ENCODE measurements at places on chromosomes 4 and X.

DNA sequence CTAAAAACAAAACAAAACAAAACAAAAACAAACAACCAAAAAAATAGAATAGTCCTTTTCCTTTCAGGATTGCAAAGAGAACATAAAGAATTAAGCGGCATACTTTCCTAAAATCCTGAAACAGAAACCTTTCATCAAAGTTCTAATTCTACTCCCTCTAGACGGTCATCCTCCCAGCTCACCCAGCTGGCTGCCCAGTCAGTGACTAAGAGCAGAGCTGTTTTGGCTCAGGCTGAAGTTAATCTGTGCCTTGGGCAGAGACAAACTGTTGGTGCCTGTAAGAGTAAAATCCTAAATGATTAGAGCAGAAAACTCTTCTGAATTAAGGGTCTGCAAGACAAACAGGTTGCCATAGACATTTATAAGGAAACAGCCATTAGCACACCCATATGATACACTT lies 17.6 kb upstream of the WAS start:
- DNase-seq, result no peak

DNA sequence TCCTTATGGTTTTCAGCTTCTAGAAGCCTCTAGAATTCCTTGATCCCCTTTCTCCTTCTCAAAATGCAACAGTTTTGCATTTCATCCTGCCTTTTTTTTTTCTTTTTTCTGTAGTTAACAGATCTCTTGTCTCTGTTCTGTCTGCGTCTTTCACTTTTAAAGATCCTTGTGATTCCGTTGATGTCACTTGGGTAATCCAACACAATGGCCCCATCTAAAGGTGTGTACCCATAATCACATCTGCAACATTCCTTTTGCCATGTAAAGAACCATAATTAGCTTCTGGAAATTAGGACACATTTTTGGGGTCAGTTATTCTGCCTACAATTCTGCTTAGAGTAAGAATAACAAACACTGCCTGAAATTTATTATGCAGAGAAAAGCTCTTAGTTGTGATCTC lies 1180.9 kb upstream of the ADGRL3 start:
- DNase-seq, result no peak

DNA sequence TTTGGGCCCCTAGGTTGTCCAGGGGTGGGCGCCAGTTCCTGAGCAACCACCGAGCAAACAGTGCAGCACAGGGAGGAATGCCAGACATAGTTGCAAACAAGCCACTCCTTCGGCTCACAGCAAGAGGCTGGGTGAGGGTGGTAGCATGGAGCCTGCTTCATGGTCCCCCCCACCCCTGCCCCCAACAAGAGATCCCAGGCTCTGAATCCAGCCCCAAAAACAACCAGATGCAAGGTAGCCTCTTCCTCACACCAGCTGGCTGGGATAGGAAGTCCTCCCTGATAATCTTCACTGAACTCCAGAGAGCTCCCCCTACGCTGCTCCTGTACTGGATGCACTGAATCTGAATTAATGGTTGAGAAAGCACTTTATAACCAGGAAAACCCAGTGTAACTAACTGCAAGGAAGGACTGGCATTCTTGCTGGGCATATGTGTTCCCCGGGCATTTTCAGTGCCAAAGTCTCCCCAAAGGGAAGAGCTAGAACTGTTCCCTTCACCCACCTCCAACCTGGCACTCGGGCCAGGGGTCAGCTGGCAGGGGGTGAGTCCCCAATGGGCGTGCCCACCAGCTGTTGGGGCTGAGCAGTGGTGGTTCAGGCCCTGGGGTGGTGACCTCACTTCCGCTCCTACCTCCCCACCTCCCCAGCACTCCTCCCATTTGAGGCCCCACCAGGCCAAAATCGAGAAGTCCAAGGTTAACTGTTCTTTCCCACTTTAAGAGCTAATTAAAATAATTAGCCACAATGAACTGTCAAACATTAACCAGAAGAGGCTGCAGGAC lies 1.5 kb downstream of the ELF4 start:
- no peak for DNase-seq

DNA sequence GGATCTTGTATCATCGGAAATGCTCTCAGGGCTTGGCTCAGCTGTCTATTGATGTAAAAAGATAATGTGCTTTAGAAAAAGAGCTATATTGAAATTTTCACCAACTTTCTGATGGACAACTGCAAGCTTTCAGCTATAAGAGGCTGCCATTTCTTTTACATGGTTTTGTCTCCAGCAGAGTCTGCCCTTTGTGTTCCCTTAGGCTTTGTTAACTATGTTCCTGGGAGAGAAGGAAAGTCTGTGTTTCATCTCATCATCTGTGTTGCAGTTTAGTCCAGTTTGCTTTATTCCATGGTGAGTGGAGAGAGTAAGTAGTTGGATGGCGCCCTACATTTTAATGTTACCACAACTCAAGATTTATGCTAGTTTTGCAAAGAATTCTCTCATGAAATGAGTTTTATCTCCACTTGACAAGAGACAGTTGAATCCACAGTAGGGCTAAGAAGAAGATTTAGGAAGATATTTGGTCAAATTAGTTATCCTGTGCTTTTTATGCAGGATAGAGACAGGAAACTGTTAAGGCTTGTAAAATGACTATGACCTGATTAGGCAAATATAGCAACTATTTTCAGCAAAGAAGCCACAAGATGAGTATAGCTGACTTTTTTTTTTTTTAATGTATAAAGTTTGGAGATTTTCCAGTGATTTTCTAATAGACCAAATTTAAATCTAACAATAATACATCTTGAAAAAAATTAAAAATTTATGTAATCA lies 16.5 kb downstream of the SEPTIN11 start:
- no peak for DNase-seq

GRCh38 chr4:15381806-15382338 lies 46.0 kb upstream of the C1QTNF7 start:
- no peak for DNase-seq

DNA sequence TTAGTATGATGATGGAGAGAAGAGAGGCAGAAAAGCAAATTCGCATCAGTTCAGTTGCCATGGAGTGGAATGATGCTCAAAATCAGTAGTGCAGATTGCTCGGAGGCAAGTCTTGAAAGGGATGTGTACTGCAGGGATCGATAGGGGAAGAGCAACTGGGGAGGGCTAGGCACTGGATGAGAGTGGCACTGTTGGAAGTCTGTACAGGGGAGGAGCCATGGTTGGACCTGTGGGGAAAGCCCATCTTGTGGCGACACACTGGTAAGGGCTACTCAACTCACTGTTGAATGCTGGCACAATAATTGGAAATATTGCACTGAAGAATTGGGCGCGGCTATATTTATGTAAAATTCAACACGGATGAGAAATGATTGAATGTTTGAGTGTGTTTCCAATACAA lies 1.2 kb downstream of the RAB9B start:
- DNase-seq, result no peak

- DNase-seq, result no peak
Observed at GRCh38 chr4:28073860-28074555, 1213.4 kb downstream of the STIM2 start.

DNA sequence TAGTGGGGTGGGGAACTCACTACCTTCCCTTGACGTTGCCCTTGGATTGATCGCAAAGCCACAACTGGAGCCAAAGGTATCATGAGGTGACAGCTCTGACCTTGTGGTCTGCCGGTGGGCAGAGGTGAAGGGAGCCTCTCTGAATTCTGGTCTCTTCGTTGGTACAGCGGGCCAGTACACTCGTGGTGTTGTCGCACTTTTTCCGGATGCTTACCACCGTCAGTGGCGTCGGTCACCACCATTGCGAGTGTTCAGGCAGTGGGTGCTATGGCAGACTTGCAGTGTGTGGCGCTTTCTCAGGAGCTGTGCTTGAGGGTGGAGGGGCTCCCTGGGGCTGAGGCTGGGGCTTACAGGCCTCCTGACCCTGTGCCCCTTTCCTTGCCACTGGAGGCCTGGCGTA lies 5.2 kb upstream of the GRPEL1 start:
- DNase-seq, result no peak

DNA sequence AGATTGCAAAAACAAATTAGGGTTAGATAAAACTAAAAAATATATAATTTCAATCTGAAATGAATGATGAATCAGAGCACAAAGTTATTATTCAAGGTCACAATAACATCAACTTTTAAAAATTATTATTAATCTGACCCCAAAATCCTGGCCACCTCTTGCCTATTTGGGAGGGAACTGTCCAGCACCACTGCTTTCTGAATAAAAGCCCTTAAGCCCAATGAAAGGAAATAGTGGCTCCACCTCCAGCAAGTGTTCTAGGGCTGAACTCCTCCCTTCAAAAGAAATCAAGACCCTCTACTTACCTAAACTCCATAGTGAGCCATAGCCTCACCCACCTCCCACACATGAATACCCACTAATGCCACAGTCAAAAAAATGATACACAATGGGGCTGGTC lies 208.2 kb downstream of the PARM1 start:
- DNase-seq, result no peak

- no peak for DNase-seq
Observed at GRCh38 chr4:166723532-166724140, 510.7 kb downstream of the SPOCK3 start.

DNA sequence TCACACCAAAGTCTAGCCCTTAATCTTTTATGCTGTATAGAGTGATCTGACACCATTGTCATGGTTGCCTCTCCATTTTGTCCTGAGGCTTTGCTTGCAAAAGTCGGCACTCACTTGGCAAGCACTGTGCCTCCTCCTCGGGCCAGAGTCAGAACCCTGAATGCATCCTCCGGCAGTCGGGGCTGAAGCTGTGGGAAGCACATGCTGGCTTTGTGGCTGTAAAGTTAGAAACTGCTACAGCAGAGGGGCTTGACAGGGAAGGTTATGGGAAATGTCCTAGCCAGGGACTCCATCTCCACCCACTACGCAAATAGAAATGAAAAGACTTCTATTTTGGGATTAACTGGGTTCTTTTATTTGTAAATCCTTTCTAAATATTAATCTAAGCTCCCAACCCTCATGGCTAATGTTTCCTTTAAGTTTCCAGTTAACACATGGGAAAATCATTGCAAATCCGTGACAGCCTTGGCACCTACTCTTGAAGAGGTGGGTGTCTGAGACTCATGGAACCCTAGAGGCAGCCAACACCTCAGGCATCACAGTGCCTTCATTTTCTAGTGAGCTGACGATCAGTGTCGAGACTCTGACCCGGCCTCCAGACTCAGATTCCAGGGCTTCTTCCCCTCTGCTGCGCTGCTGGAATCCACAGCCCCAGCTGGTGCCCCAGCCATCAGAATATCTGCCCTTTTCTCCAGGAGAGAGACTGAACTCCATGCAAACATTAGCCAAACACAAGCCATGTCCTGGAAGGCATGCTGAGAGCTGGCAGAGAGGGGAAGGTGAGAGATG lies 7.9 kb upstream of the CLDN24 start:
- no peak for DNase-seq

DNA sequence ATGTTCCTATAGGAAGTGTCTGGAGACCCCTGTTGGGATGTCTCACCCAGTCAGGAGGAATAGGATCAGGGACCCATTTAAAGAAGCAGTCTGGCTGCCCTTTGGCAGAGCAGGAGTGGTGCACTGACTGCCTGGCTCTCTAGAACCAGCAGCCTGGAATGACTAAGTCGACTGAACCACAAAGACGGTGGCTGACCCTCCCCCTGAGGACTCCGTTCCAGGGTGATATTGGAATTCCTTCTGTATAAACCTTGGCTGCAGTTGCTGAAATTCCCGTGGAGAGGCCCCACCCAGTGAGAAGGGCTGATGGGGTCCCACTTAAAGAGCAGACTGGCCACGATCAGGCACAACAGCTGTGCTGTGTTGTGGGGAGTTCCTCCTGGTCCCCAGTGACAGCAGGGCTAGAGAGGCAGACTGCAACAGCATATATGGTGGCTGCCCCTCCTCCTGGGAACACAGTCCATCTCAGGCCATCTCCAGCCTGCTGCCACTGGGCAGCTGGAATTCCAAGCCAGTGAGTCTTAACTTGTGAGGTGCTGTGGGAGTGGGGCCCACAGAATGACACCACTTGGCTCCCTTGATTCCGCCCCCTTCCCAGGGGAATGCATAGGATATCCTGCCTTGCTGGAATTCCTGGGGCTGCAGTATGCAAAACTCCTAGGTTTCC lies 41.8 kb upstream of the RLIM start:
- no peak for DNase-seq

GRCh38 chrX:330726-331150 lies 12.1 kb upstream of the GTPBP6 start:
- DNase-seq, result no peak

DNA sequence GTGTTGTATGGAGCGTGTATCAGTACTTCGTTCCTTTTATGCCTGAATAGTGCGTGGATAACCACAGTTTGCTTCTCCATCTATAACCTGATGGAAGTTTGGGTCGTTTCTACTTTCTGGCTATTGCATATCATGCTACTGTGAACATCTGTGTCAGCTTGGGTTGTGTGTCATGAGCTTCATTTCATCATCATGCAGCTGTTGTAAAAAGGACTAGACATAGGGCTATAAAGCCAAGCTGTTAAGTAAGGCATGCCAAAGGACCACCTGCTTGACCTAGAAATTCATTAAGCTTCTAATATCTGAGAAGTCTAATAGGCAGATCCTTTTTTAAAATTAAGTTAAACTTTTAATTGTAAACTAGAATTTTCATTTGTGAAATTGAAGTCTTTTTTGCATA lies 18.4 kb downstream of the SMS start:
- no peak for DNase-seq

DNA sequence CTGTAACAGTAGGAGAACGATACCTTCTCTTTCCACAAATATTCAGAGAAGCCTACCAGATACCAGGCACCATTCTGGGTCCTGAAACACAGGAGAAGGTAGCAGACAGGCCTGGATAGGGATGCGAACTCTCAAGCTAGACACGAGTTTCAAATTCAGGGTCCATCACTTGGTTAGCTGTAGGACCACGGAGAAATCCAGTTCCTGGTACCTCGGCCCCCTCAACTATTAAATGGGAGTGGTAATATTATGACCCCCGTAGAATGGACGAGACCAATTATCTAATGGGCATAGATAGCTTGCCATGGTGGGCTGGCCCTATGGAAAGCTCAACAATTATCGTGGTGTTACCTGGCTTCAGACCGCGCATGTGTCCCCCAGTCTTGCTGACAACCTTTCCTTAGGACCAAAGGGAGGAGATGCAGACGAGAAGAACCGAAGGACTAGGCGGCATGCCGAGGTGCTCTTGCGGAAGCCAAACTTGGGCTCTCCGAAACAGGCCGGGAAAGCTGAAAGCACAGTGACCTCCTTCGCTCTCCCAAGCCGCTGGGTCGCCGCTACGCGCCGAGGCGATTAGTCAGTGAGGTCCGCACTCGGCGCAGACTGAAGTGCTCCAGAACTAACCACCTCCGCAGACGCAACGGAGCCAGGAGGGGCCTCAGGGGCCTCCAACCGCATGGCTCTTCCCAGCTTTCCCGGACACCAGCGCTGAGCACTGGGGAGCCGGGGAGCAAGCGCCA lies 19.6 kb downstream of the NKX3-2 start:
- no peak for DNase-seq

GRCh38 chrX:95678679-95679078 lies 1006.0 kb upstream of the DIAPH2 start:
- DNase-seq, result no peak
